ENCODE measurements at places on chromosomes 3 and 15.
A peak's percentile ranks its signal among the peaks of the same experiment; 100 is the strongest.

- no peak for DNase-seq
Measured at GRCh38 chr3:83662381-83662960, 1296.3 kb upstream of the CADM2 start.

GRCh38 chr3:156665291-156665690 is 9.1 kb upstream of the TIPARP start:
- DNase-seq: no peak

GRCh38 chr15:81323559-81323943 is 390 bp downstream of the STARD5 start:
- DNase-seq: peak; percentile 9

DNA sequence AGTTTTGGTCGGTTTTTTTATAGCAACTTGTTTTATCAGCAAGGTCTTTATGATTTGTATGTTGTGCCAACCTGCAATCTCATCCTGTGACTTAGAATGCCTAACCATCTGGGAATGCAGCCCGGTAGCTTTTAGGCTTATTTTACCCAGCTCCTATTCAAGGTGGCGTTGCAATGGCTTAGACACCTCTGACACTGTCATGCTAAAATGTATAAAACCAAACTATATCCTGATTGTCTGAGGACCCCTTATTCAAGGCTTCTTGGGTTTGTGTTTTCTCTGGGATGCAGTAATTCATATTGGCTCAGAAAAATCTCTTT is 209.0 kb upstream of the ALCAM start:
- DNase-seq: no peak

DNA sequence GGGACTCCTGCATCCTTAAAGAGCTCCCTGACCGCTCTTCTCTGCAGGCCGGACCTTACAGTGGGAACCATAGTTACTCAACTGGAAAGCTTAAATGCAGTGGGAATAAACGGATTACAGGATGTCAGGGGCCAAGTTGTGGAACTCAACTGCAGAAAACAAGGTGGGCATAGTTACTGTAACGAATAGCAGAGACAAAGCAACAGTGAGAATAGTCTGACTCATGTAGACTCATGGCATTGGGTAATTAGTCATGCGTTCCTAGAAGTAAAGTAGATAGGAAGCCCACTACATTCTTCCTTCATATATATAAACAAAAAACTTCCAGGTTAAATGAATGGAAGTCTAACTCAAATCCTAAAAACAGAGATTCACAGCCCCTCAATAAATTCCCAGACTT is 95.5 kb upstream of the CHRNA7 start:
- no peak for DNase-seq

DNA sequence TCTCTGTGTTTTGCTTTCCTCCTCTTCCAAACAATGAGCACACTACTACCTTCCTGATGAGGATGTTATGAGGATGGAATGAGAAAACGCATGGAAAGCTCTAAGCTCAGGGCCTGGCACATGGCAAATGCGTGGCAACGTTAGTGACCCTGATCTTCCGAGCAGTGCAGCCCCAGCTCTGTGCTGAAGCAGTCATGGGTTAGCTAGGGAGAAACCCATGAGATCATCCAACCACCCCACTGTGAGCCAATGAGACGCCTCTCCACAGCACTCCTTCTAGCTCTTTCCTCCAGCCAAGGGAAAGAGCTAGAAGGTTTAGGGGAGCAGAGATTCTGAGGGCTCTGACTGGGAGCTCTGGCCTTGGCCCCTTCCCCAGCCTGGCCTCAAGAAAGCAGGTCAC is 4.5 kb downstream of the CPN2 start:
- DNase-seq: no peak

DNA sequence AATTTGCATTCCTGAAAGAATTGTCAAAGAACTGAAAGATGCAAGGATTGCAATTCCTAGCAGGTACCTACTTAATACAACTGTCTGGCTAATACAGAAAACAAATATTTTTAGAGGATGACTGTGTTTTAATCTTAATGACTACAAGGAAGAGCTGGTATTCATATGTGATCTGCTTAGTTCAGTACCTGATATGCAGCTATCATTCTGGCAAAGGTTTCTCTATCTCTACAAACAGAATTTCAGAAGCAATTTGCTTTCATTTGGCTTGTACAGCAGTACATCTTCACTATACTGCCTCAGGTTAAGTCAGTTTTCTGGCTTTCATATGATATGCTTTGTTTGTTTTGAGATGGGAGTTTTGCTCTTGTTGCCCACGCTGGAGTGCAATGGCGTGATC is 51.3 kb downstream of the TBL1XR1 start:
- DNase-seq: peak; percentile 21

- no peak for DNase-seq
Measured at GRCh38 chr3:4972652-4973643, 6.3 kb upstream of the BHLHE40 start.

GRCh38 chr3:21638488-21638887 is 112.5 kb downstream of the ZNF385D start:
- DNase-seq: no peak

GRCh38 chr3:56962206-56962605 is 98.3 kb upstream of the SPATA12 start:
- no peak for DNase-seq

DNA sequence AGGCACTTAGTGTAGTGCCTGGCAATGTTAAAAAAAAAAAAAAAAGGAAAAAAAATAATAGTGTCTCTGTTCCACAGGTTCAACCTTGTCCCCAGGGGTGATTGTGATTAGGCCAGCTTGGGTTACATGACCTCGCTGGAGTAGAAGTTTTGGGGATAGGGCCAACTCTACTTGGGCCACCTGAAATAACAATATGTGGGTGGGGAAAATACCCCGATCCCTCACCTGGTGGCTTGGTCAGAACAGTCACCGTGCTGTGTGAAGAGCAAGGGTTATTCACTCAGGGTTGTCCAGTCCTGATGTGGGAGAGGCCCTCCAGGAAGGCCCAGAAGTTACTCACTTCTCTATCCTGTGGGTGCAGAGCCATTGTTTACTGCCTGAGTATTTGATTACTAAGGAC is 19.5 kb downstream of the XYLB start:
- DNase-seq: no peak

DNA sequence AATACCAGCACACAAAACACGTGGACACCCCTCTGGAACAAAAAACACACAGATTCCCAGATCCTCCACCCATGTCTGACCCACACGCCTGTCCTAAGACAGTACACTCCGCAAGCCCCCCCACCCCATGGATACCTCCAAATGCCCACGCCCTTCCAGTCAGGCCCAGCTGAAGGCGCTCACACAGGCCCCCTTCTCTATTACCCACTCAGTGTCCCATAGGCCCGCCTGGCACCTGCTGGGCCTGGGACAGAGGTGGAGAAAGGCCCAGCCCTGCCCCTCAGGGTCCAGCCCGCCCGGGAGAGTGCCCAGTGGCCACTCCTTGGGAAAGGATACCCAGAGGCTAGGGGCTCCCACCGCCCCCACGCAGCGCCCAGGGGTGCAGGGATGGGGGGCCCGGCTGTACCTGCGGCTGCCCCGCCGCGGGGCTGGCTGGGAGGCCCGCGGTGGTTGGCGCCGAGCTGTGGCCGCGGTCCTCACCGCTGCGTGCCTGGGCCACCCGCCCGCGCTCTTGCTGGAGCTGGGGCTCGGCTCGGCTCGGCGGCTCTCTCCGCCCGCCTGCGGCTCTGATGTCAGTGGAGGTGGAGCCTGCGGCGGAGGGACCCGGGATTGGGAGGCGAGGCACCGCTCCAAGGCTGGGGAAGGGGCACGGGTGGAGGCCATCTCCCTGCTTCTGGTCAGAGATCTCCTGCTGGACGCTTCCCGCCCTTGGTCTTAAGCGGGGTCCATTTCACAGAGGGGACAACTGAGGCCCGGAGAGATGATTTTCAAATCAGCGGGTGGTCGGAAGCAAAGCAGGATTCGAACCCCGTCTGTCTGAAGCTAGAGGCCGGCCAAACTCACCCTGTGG is at the start of gene CAMK1:
CAMK1 (minus strand) TSS at position 522 of the 850 bp plus-strand sequence. CDS start 2,198 bp downstream, outside the sequence.
- DNase-seq: no peak

DNA sequence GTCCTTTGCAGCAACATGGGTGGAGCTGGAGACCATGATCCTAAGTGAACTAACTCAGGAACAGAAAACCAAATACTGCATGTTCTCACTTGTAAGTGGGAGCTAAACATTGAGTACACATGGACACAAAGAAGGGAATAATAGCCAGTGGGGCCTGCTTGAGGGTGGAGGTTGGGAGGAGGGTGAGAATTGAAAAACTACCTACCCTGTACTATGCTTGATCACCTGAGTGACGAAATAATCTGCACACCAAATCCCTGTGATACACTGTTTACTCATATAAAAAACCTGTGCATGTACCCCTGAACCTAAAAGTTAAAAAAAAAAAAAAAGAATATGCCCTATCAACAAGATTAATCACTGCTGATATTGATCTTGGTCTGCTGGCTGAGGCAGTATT is 58.7 kb upstream of the ADAMTSL3 start:
- no peak for DNase-seq

DNA sequence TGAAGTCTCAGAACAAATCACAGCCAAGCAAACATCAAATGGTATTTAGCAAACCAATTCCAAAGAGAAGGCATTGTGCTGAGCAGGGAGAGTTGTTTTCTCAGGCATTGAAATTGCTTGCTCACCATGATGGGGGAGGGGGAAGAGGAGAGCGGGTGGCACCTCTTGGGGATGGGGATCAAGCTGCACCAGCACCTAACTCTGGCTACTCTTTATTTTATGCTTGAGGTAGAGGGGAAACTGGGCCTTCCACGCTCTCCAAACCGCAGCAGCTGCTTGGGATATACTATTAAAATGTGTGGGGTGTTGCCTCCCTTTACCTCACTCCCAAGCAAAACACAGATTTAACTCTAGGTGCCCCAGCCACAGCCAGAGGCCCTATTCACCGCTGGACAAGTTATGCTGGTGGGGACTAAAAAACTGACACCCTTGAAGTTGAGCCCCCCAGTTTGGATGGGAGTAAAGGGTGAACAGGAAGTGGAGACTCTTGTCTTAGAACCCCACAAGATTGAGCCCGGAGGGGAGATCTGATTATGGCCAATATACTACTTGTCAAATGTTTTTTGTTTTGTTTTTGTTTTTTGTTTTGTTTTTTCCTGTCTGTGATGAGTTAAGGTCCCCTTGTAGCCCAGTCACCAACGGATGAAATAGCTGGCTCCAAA is 5.0 kb upstream of the FOXB1 start:
- no peak for DNase-seq

DNA sequence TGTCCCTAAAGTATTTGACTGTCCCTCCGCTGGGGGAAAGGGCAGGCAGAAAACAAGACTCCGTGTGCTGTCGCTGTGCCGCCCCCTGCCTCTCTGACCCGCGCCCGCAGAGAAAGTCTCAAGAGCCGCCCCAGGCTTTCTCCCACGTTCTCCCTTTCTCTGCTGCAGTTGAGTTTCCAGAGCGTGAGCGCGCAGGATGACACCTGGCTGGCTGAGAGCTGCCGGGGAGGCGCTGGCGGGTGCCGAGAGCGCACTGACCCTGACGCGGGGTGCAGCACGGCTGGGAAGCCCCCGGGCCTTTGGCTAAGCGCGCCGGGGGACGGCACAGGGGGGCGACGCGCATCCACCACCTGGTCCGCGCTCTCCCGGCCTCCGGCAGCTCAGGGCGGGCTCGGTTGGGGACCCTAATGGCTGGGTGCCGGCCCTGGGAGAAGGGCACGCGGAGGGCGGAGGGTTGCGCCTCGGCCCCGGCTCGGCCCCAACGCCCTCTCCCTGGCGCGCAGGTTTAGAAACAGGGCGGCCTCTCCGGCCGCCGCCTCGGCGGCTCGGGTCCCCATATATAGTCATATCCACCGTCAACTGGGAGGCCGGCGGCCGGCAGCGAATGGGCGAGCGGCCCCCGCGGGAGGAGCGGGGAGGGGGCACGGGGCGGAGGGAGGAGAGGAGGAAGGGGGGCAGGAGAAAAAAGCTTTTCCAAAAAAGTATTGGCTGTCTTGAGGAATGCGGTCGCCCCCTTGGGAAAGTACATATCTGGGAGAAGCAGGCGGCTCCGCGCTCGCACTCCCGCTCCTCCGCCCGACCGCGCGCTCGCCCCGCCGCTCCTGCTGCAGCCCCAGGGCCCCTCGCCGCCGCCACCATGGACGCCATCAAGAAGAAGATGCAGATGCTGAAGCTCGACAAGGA is at the start of gene TPM1:
TPM1 (plus strand) TSS at position 774 of the 903 bp plus-strand sequence; CDS start at position 857, 83 bp downstream.
- no peak for DNase-seq

DNA sequence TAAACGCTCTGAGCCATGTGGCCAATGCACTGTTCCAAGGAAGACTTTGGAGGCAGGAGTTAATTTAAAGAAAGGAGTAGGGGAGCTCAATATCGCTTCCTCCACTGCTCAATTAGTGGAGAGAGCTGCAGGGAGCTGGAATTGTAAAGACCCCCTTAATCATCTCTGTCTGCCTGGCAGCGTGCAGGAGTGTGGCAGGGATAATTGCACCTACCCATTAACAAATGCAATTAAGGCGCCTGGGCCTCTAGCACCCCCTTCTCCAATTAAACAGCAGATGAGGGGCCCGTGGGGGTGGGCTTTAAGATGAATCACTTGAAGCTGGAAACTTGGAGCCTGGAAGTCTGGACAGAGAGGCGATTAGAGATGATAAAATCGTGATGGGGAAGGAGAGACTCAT is 61.7 kb upstream of the GLCE start:
- DNase-seq: no peak
